NCI-H2107 (cell line): ENCODE measurements at places on chromosomes 6 and 20.

DNA sequence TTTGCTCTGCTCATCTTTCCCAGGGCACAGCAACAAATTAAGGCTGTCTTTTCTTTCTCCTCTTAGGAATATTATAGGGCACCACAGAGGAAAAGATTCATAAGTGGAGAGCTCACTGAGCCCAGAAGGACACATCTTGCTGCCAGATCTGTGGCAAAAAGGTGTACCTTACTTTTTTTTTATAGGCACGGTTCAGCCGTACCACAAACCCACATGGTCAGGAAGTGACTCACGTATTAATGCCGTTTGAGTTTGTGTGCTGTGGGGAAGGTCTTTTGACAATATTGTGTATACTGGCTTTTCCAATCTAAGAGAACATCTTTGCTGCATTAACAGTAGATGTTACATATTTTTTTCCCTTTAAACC lies 28.4 kb downstream of the PAQR8 start:
- DNase-seq: no peak

DNA sequence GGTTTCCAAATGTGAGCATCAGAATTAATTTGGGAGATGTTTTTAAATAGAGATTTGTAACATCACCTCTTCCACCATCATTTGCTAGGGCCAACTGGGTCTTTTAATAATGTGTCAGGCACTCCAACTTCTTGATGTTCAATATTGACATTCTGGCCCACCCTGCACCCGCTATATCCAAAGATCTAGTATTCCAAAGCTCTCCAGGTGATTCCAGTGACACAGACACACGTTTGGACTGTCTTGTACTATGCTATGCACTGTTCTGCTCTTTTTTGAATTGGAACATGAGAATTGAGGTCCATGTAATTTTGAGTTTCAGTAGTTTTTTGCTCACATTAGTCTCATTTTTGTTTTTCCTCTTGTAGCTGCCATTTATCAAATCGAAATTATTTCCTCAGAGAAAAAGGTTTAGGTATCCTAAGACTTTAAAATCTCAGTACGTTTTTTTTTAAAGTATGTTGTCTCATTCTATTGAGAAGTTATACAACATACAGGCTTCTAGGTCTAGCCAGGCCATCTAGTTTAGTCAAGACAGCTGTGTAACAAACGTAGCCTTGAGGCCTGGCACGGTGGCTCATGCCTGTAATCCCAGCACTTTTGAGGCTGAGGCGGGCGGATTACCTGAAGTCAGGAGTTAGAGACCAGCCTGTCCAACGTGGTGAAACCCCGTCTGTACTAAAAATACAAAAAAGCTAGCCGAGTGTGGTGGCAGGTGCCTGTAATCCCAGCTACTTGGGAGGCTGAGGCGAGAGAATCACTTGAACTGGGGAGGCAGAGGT lies 3.1 kb downstream of the BICRAL start:
- DNase-seq: no peak

- DNase-seq: no peak
These were observed 174.8 kb downstream of the SLC24A3 start for GRCh38 chr20:19387251-19387650.

GRCh38 chr6:113596387-113597230 lies 260.5 kb upstream of the MARCKS start:
- peak; percentile 22 for DNase-seq
